ENCODE measurements at places on chromosomes 4 and X.

- no peak for DNase-seq
Observed at GRCh38 chrX:38346150-38346549, 6.3 kb upstream of the OTC start.

GRCh38 chrX:101452056-101452455 lies 33.2 kb upstream of the ARMCX4 start:
- DNase-seq, result no peak

DNA sequence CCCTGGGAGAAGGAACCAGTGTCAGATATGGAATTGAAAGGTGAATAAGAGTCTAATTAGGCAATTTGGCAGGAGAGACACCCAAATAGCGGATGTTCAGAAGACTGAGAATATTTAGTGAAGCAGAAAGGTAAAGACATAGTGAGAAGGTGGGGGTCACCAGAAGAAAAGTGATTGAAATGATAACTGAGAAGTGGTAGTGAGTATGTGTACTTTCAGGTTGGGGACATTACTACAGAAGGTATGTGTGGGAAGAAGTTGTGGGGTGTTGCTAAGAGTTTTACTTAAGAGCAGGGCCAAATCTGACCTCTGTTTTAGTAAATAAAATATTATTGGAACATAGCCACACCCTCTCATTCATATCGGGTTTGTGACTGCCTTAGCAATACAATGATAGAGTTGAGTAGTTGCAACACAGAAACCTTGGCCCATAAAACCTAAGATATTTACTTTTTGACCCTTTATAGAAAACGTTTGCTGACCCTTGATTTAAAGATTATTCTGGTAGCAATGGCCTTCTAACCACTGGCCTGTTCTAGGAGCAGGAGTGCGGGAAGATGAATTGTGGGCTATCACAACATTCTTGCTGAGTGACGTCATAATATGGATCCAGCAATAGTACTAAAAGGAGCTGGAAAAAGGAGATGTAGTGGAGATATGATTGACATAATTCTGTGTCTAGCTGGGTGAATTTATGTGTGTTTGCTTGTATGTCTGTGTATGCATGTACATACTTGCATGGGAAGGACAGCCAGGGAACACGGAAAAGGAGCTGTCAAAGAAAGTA lies 115.3 kb downstream of the HS3ST1 start:
- no peak for DNase-seq

DNA sequence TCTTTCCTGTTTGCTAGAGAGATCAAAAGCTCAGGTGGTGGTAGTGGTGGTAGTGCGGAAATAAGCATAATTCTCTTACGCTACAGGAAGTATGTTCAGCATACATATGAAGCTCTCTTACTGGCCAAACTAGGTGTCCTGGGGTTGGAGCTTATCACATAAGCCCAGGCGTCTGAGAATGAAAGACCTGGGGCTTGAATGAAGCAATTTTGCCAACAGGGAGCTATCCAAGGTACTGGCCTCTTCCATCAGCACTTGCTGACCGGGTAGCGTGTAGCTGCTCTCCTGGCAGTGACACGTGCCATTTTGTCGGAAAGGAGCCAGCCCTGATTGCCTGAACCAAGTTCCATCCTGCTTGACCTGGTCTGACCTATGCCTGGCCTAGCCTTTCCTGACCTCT lies 65.9 kb upstream of the HPF1 start:
- no peak for DNase-seq

- no peak for DNase-seq
Observed at GRCh38 chr4:108247387-108248049, 78.8 kb upstream of the LEF1 start.

GRCh38 chr4:76767983-76768382 lies 130.0 kb downstream of the SOWAHB start:
- no peak for DNase-seq

- DNase-seq, result no peak
Observed at GRCh38 chr4:162657966-162658365, 494.2 kb upstream of the FSTL5 start.

- no peak for DNase-seq
Observed at GRCh38 chr4:24434241-24434640, 150.1 kb downstream of the DHX15 start.

- DNase-seq, result no peak
Observed at GRCh38 chr4:165489786-165490185, 111.0 kb downstream of the CPE start.

GRCh38 chr4:55099816-55100215 lies 25.6 kb downstream of the KDR start:
- DNase-seq, result no peak

Measured in epithelial cell of proximal tubule (primary cell).